ENCODE measurements at places on chromosomes 3 and 15.

DNA sequence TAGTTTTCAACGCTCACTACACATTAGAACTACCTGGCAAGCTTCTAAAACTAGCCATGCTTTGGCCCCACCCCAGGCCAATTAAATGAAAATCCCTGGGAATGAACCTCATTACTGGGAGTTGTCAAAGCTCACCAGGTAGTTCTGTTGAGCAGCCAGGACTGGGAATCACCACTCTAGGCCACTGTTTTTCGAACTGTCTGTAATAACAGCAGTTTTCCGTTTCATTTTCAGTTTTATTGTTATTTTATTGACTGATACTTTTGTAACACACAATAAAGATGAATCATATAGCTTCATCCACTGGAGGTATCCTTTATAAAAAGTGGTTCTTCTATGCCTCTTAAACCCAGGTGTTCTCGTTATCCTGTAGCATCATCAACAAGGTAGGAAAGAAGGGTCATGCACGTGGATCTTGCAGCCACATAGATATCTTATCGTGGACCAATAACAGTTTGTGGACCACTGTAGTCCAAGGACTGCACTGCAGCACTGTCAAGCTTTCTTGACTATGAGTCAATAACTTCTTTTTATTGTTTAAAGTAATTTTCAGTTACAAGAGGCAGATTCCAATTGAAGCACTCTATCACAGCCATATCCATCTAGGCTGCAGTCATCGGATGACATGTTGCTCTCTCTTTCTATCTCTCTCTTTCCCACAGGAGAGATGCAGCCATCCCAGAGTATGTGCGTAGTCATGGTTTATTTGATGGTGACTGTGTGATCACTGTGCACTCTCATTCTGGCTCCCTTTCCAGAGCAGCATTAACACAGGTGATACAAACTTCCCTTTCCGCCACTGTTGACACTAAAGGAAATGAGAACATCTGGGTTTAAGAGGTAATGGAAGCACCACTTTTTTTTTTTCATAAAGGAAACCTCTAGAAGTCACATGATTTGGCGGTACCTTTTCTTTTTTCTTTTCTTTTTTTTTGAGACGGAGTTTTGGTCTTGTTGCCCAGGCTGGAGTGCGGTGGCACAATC, 39.0 kb upstream of the BLM start:
- DNase-seq, result no peak

DNA sequence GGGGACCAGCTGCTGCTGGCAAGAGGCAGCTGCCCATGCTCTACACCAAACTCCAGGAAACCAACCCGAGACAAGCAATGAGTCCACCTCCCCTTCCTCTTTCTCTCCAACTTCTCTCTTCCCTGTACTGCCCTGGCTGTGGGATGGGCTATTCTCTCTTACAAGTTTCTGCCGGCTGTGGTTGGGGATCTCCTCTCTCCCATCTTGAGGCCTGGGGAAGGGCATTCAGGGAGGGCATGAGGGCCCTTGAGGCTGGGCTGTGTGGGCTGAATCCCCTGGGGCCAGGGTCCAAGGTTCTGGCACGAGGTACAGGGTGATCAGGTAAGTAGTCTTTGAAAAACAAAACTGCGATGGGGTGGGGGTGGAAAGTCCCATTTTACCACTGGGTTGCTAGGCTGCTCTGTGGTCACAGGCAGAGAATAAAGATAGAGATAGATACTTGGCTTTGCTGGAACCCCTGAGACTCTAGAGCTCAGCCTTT, 32.3 kb upstream of the CTSH start:
- no peak for DNase-seq

DNA sequence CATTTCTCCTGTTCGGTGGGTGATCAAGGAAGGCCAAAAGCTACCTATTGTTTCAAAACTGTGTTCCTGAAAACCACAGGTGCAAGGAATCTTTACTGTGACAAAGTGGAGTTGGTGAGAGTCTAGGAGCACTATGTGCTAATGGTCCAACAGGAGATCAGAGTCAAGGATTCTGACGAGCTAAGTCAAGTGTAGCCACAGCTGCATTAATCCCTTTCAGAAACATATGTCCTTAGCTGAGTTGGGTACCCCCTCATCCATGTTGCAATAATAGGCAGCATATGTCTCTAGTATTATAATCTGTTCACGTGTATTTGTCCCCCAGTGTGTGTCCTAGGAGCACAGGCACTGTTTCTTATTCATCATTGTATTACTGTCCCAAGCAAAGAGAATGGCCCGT, 1.7 kb downstream of the VPS39 start:
- no peak for DNase-seq

GRCh38 chr3:77655396-77655795, 615.5 kb downstream of the ROBO2 start:
- DNase-seq, result no peak

All from left renal pelvis (tissue), 4 donors.